ENCODE measurements at places on chromosomes 1 and 21.

GRCh38 chr1:200774311-200774710 lies 35.6 kb downstream of the CAMSAP2 start:
- DNase-seq = no peak

DNA sequence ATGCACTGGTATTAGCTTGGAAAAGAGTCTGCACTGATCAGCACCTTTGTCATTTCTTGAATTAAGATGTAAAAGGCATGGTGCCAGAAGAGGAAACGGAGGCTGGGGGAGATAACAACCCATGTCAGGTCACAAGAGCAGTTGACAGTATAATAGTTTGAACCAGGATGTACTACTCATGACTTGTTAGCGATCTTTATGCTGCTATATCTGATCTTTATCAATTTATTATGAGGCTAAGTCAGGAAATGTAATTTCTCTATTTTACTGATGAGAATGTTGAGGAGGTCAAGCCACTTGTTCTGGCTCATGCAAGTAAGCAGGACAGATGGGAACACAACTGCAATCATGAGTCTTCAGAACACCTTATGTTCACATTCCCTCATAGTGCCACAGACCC lies 41.4 kb downstream of the RGS5 start:
- no peak for DNase-seq

DNA sequence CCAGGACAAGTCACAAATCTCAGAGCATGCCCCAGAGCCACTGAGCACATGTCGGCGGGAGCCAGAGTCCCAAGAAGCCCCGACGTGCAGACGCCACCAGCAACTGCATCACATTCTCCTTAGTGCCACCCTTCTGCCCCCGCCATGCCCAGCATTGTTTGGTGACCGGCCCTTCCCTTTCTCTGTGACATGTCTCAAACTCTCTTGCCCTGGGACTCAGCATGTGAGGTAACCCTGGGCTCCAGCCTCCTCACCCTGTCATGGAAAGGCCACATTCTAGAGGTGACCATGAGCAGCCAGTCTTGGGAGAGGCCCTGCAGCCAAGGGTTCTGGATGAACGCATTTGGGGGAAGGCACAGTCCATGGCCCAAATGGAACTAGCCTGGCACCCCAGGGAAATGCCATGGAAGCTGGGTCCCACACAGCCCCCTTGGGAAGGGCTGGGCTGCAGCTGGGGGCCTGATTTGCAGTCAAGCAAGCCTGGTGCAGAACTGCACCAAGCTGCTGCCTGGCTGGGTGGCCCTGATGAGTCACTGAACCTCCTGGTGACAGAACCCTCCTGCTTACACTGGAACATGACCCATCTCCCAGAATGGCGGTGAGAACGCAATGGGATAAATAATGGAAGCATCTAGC lies 94.4 kb downstream of the ITPKB start:
- no peak for DNase-seq

- no peak for DNase-seq
Measured at GRCh38 chr1:7501723-7502603, 269.1 kb upstream of the VAMP3 start.

DNA sequence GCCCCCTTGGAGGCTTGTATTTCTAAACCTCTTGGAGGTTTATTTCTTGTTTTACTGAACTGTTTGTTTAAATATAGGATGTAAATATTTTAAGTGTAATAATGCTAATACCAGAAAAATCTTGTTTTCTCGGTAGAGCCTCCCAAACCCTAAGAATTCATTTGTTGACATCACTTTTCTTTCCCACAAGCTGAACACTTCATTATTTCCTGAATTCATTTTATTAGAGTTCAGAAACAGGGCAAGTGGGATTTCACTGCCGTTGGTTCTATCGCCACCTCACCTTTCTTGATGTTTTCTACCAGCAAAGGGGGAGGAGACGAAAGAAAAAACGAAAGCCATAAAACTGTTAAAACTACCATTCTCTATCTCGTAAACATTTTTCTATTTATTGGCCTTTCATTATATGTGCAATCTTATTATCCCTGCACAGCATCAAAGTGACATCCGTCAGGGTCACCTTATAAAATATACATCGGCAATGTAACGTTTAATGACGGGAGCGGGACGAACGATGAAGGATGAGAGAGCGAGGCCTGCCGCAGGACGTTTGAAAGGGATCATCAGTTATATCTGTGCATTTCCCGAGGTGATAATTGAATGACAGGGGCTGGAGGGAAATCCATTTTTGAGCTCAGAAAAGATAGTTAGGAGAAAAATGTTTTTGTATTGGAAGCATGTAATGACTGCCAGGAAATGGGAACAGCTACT lies 59.5 kb downstream of the SLC45A1 start:
- no peak for DNase-seq

DNA sequence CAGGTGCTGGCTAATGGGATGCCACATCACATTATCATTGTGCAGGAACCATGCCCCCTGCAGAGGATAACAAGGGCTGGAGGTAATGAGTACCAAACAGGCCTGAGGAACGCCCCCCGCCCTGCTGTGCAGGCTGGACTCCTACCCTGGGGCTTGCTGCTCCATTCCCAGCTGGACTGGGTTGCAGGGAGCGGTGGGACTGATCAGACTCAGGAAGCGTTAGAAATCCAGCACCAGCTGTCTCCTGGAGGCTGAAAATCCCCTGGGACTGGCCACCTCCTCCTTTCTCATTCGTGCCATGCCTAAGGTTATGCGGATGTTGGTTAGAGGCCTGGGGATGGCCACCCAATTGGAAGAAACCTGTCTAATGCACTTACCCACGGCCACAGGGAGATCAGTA lies 36.9 kb upstream of the POU3F1 start:
- no peak for DNase-seq

DNA sequence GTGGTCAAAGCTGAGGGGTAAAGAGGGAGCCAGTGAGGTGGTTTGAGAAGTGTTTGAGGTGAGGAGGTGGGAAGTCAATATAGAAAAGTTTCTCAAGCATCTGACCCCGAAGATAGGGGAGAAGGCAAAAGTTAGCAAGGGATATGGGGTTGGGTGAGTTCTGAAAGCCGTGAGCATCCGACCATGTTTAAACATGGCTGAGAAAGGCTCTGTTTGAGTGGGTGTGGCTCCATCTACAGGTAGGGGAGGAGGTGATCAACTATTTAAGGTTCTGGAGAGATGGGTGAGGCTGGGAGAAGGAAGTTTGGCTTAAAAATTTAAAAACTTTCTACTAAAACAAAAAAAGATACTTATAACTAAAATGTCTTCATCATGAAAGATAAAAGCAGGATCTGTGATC lies 273.8 kb downstream of the KCNJ6 start:
- DNase-seq = no peak

DNA sequence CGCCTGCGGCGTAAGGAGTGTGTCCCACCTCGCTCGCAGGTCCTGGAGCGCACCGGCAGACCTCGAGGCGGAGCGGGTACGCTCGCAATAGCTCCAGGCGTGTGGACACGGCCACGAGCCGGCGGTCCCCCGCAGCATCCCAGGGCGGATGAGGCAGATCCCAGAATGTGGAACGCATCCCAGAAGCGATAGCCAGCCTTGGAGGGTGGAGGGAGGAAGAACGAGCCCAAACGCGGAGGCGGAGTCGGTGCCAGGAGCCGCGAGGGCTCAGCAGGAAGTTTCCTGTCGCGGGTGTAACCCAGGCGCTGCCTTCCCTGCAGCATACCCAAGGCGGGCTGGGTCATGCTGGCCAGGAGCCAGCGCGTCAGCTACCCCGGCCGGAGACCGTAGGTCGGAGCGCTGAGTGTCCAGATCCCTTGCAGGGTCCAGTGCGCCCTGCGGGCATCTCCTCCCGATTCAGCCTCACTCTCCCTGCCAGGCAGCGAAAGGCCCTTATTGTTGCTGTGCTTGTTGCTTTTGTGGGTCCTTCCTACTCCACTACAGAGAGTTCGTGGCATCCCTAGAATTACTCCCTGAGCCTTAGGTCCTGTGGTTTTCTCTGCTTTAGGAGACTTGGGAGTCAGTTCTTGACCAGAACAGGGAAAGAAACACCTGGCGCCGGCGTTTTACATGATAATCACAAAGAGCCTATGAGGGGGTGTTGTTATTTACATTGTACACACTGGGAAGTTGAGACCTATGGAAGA lies 27.7 kb downstream of the STYXL2 start:
- peak; percentile 15 for DNase-seq

GRCh38 chr1:156259805-156260204 lies 11.9 kb upstream of the PAQR6 start:
- DNase-seq = no peak

DNA sequence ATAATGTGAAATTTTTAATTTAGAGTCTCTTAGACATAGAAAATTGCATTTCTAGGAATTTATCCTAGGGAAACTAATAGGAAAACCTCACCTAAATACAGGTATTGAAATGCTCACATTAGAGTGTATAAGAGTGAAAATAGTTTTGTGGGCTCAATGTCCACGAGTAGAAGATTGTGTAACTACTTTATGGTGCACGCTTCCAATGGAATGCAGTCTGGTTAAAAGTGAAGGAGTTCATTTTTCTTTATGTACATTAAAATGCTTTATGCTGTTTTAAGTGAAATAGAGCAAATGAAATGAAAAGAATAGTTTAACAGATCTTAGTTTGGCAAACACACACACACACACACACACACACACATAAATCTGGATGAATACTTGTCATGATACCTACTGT lies 278.2 kb downstream of the USP25 start:
- DNase-seq = peak; percentile 29

- DNase-seq = no peak
Measured at GRCh38 chr1:161978011-161978790, 45.5 kb downstream of the OLFML2B start.

DNA sequence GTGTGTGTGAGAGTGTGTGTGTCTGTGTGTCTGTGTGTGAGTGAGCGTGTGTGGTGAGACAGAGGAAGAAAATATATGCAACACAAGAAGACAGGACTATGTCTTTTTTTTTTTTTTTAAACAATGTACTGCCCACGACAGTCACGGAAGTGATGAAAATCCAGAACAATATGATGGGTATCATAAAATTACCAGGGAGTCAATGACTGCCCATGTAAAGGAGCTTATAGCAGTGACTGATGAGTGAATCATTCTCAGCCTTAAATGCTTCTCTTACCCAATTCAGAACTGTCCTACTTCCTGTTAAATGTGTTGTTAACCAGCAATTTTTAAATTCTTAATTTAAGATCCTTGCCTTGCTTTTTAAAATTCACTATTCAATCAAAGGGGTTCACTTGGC lies 46.6 kb downstream of the RGS7 start:
- peak; percentile 3 for DNase-seq

DNA sequence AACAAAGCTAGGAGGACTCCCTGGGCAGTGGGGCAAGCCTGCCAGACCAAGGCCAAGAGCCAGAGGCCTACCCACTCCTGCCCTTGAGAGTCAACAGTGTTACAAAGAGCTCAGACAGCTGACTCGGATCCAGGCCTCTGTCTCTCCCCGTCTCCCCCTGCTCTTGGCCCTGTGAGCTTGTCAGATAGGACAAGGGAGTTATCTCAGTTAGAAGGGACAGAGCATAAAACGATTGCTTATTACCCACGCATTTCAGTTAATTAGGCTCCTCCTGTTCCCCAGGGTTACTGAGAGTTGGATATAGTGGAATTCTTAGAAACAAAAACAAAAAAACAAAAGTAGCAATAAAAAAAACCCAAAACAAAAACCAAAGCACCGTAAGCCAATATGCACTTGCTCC lies 1.3 kb downstream of the SLC41A1 start:
- peak; percentile 13 for DNase-seq

- DNase-seq = no peak
Measured at GRCh38 chr1:24331961-24332673, 13.0 kb downstream of the GRHL3 start.

DNA sequence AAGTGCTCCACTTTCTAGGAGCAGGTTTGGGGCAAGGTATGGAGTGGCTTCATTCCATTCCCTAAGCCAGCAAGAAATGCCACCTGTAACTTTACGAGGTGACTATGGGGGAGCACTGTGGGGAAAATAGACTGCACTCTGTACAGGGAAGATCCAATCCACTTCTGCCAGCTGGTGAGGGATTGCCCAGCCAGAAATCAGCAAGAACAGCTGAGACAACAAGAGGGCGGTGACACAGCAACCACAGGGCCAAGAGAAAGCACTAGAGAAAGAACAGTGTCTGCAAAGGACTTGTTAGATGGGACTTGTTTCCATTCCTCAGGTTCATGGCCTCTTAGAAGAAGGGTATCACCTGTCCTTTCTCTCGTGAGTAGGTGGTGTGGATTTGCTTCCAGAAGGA lies 19.6 kb downstream of the CAPN8 start:
- no peak for DNase-seq

- DNase-seq = no peak
Measured at GRCh38 chr1:40081871-40082270, 15.2 kb downstream of the PPT1 start.

DNA sequence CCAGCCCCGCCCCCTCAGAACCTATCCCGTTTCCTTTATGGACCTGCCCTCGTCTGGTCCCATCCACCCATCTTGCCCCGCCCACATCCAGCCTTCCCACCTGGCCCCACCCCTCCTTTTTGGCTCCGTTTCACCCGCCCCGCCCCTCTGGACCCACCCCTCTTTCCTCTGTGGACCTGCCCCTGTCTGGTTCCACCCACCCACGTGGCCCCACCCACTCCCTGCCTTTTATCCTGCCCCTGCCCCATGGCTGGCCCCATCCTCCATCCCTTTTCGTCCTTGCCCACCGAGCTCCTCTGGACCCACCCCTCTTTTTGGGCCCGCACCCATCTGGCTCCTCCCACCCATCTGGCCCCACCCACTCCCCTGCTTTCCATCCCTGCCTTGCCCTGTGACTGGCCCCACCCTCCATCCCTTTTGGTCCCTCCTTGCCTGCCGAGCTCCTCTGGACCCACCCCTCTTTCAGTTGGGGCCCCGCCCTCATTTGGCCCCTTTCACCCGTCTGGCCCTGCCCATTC lies 177.3 kb downstream of the CAMTA1 start:
- no peak for DNase-seq

- no peak for DNase-seq
Measured at GRCh38 chr1:208012721-208013120, 101.8 kb upstream of the CD34 start.

GRCh38 chr1:11541956-11542355 lies 63.0 kb downstream of the DISP3 start:
- DNase-seq = no peak

DNA sequence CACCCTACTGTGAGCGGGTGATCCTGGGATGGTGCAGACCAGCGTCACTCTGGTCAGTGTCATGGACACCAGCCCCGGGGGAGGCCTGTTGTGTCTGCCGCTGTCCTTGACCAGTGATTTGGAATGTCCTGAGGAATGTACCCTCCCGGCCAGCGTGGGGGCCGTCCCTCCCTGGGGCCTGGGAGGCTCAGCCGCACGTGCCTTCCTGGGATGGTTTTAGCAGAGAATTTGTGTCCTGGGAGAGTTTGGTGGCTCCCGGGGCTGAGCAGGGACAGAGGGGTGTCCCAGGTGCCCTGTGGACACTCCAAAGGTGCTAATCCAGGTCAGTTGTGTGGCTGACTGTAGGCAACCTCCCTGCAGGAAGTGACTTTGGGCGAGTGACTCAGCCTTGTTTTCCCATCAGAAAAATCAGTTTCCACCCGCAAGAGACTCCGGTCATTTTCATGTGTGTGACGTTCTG lies 6.2 kb downstream of the ARHGEF16 start:
- DNase-seq = peak; percentile 31

GRCh38 chr1:166814611-166815010 lies 24.7 kb upstream of the POGK start:
- peak; percentile 56 for DNase-seq

GRCh38 chr1:3910857-3911845 lies 11.1 kb upstream of the C1orf174 start:
- peak; percentile 56 for DNase-seq

- no peak for DNase-seq
Measured at GRCh38 chr1:26754086-26754874, 33.5 kb upstream of the PIGV start.
